ENCODE measurements at places on chromosomes 1 and 21.

DNA sequence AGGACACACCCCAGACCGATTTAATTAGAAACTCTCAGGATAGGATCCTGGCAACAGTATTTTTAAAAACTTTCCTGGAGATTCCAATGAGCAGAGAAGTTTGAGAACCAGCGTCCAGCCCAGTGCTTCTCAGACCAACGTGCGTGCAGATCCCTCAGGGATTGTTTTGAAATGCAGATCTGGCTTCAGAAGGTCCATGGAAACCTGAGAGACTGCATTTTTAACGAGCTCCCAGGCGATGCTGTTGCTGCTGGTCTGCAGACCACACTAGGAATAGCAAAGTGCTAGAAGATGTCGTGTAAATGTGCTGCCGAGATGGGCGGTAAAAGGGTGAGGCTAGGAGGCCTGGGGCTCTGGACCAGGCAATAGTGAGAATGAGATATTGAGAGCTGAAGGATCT is 18.4 kb upstream of the CASQ1 start:
- DNase-seq, result no peak

DNA sequence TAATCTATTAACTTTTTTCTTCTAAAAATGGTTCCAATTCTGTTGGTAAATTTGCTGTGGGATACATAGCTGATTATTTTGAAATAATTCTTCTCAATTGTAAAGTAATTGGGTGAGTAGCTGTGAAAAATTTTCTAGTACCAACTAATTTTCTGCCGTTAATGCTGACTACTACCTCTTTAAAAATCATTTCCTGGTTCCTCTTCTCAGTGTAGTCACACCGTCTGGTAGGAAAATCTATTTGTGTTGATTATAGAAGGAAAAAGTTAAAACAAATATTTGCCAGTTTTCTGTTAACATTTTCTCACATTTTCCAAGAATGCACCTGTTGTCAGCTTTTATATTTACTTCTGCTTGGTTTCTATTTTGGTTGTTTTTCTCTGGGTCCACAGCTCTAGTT is 82.0 kb downstream of the MAP3K21 start:
- no peak for DNase-seq

GRCh38 chr1:42646056-42646455 is 12.2 kb upstream of the PPIH start:
- no peak for DNase-seq

DNA sequence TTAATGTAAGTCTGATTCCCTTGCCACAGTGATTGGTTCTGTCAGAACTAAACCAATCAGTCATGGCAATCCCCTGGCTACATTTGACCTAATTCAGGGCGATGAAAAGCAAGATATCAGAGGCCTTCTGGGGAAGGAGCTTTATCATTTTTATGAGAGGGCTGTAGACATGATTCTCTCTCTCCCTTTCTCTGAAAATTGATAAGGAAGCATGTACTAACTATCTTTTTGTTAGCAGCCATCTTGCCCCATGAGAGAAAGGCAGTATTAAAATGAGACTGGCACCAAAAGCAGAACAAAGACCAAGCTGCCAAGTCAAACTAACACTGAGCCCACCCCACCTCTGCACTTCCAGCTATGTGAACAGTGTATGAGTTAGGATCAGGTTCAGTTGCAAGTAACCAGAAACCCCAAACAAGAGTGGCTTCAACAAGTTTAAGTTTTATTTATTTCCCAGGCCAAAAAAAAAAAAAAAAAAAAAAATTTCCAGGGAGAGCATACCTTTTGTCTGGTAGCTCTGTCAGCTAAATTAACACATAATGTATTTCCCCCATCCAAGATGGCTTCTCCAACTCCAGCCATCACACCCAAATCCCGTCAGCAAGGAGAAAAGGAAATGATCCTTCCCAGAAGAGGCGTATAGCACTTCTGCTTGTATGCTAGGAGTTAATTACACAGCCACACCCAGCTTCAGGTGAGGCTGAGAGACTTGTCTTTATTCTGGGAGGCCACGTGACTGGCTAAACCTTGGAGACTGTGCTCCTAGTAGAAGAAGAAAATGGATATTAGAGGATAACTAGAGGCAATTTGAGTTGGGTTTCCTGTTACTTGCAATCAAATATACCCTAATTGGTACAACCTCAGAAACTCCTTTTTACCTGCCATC is 105.8 kb upstream of the RALGPS2 start:
- no peak for DNase-seq

GRCh38 chr21:29377266-29377665 is 78.5 kb downstream of the BACH1 start:
- DNase-seq, result no peak

- DNase-seq, result no peak
Observed at GRCh38 chr1:201475915-201476669, 7.1 kb upstream of the PHLDA3 start.

GRCh38 chr1:71986160-71986559 is 296.2 kb downstream of the NEGR1 start:
- no peak for DNase-seq

DNA sequence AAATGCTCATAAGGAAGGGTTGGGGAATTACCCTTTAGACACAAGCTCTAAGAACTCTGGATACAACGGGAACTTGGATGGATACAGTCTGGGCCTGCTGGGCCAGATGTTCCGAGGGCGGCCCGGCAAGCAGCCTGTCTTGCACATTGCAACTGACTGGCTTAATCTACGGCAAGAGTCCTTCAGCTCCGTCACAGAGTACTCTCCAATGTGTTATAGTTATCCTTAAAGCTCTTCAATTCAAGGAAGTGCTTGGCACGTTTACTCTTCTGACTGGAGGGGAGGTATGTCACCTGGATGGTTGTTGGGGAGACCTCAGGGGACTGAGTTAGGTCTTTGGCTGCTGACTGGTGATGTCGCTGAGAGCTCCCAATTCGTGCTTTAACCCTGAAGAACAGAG is 1.1 kb upstream of the CFAP141 start:
- no peak for DNase-seq

- no peak for DNase-seq
Observed at GRCh38 chr1:23392125-23392855, 22.7 kb upstream of the ZNF436 start.

GRCh38 chr1:22780696-22781095 is 70.1 kb downstream of the EPHB2 start:
- no peak for DNase-seq

DNA sequence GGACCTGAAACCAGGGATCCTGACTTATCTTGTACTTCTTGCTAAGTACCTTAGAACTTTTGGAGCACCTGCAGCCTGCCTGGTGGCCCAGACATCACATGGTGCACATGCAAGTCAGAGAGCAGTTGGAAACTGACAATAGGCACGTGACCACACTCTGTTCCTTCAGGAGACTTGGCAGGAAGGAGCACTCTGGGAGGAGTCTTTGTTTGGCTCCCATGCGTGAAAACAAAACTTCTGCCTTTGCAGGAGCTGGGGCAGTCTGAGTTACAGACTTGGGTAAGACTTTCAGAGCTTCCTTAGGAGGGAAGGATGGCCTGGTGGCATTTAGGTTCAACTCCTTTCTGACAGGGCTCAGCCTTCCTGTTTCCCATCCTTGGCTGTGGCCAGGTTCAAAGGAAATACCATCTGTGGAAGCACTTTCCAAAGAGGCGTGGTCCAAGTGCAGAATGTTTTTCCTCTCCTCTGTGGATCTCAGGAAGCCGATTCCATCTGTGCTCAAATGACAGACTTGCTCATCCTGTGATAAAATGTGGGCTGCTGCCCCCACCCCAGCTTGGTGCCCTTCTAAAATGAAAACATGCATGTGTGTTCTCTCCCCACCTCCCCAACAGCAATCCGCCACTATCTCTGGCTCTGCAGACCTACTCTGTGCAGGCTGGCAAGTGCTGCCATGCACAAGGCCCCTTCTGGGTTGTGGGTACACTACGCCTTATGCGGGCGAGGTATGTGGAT is 14.1 kb upstream of the ZNF436 start:
- DNase-seq, result no peak

DNA sequence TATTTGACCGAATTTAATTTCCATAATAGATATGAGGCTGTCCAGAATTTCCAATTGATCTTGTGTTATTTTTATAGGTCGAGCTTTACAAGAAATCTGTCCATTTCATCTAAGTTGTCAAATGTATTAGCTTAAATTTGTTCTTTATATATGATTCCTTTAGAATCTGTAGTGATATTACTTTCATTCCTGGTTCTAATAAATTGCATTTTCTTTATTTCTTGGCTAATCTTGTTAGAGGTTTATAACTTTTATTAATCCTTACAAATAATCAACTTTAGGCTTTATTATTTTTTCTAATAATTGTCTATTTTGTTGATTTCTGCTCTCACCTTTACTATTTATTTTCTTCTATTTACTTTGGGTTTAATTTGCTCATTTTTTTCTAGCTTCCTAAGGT is 14.0 kb downstream of the IFT25 start:
- DNase-seq, result no peak
